Coronary artery (tissue), 2 donors: ENCODE measurements at places on chromosomes 6 and 20.

- no peak for DNase-seq
Observed at GRCh38 chr20:6660441-6660840, 107.0 kb upstream of the BMP2 start.

- no peak for DNase-seq
Observed at GRCh38 chr6:1509241-1509640, 100.5 kb upstream of the FOXC1 start.

- DNase-seq: peak; percentile 72
Observed at GRCh38 chr20:49888212-49889000, 26.9 kb downstream of the SPATA2 start.

DNA sequence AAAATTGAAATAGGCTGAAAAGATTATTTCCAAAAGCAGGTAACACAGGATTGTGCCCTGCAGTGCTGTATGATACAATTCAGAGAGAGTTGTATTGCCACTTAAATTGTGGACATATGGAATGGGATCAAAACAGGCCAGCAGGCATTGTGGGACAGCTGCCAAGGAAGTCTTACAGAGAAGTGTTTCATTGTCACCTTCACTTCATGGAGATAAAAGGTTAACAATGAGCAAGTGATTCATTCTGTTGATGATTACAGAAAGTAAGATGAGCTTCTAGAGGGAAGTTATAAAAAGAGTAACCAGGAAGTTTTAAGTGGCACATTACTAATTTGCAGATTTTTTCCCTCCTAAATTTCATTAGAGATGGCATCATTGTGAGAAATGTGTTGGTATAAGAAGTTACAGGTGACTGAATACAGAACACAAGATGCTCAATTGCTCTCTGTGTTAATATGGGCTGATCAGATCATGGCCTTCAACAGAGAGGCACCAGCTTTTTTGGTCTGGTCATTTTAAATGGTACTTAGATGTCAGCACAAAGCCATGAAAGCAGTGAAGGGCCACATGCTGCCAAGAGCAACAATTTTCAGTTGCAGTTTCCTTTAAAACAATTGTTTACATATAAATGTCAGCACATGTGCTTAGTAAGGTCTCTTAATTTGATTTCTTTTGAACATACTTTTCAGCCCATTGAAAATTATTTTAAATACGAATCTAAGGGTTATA is 402.5 kb upstream of the FKBP1C start:
- no peak for DNase-seq

- DNase-seq: no peak
Observed at GRCh38 chr6:90385759-90386313, 89.2 kb upstream of the BACH2 start.
